Central memory CD4-positive, alpha-beta T cell (primary cell): ENCODE measurements at places on chromosomes 12 and 14.

- no peak for DNase-seq
Observed at GRCh38 chr12:6069437-6070093, 54.9 kb downstream of the VWF start.

DNA sequence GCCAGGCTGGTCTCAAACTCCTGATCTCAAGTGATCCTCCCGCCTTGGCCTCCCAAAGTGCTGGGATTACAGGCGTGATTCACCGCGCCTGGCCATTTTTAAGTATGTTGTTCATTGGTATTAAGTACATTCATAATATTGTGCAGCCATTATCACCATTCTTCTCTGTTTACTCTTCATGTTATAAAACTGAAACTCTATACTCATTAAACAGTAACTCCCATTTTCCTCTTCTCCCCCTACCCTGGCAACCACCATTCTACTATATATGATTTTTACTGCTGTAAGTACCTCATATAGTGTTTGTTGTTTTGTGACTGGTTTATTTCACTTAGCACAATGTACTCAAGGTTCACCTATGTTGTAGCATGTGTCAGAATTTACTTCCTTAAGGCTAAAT, 23.1 kb downstream of the METAP2 start:
- DNase-seq: no peak

- DNase-seq: no peak
Observed at GRCh38 chr12:94266796-94267536, 118.6 kb downstream of the PLXNC1 start.

DNA sequence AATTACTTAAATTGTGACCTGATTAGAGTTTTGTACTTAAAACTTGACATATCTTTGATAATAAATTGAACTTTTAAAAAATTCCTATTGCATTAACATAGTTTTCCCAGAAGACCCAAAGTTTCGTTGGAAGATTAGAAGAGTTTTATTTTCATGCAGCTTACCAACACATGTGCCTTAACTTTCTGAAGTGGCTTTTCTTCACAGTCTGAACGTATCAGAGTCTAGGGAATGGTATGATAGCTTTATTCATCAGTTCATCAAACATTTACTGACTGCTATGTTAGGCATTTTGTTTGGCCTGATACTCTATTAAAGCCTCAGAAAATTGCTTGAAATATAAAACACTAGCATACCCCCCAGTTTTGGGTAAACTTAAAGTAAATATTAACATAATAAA, 65.2 kb downstream of the MARK3 start:
- no peak for DNase-seq

DNA sequence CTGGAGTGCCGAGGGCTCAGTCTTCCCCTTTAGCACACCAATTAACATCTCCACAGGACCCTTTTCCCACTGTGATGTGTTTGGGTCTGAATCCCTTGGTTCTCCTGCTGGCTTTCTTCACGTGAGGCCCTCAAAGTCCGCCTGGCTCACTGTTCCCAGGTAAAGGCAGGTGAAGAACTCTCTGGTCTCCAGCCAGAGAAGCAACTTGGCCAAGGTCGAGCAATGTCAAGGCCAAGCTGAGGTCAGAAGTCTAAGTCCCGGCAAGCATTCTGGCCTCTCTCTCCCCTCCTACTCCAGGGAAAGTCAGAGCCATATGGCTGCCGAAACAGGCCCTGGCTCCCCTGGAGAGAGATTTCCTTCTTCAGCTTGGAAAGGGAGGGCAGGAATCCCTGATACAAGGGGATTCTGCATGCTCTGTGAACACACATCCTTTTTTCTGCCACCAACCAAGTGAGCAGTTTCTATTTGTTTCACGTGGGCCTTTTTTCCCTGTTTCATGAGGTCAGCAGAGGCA, 61.4 kb upstream of the ESRRB start:
- DNase-seq: no peak

DNA sequence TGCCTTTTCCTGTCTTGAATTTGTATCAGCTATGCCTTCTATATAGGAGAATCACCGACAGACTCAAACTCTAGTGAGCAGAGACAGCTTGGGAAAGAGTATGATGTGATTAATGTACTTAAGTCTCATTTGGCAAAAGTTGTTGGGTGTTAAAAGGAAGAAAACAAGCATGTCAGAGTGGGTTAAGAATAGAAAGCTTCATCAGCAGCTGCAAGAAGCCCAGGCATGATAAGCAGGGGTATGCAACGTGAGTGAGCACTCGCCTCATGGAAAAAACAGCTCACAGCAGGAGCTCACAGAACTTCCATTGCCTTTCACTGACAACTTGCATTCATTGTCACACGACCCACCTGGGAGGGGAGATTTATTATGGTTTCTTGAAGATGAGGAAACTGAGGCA, 35.9 kb upstream of the WNK1 start:
- no peak for DNase-seq

DNA sequence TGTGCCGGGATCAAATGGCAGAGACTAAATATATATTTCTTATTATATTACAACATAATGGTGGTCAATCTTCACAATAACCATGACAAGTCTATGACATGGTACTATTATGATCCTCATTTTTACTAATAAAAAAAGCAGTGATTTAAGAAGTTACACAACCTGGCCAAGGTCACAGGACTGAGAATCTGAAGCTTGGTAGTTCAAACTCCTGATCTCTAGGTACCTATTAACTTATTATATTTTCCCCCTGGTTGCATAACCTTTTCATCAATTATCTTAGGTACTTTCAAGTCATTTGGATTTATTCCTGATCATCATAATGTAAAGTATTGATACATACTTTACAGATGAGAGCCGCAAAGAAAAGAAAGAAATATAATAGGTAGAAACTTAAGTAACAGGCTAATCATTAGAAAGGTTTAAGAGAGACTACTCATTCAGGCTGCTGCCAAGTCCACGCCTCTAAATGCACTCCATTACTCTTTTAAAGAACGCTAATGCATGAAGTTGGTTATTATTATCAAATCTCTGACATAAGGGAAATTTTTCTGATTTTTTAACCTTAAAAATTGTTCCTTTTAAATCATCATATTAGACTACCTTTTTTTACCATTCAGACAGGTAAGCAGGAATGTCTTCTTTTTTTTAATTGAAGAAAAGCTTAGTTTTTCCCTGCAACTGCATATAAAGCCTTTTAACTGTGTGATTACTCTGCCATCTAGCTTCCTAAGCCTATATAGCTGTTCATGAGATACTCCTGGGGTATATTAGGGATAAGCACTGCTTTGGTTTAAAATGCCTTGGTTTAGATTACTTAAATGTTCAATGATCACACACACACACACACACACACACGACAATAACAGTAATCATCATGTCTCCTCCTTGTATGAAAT, 35.6 kb downstream of the RPS29 start:
- no peak for DNase-seq
